NCI-H226 (cell line): ENCODE measurements at places on chromosomes 7 and 10.

- DNase-seq, result no peak
Observed at GRCh38 chr10:30348378-30348776, 701 bp downstream of the MTPAP start.

GRCh38 chr10:73131913-73132686, 21.8 kb downstream of the NUDT13 start:
- DNase-seq, result no peak

DNA sequence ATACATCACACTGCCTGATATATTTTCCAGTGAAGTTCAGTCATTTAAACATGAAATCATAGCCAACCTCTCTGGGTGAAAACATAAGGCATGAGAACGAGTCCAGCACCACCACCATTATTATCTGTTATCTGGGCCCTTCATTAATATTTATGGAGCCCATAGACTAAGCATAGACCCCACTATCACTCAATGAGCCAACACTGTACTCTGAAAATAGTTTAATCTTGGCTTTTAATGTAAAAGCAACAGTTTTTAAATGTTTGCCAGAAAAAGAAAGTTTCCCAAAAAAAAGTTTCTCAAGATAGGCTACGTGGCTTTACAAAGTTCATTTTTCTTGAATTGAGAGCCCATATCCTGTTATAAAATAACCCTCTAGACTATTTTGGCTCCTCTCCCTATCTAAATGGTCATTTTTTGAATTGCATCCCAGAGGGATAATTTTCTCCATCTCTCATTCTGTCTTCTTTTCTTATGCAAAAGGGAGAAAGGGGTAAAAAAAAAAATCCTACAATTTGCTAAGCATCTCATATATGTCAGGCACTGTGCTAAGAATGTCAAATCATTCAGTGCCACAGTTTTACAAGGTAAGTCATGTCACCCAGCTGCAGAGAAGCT, 66.1 kb downstream of the FZD1 start:
- no peak for DNase-seq

- DNase-seq, result no peak
Observed at GRCh38 chr10:70317943-70318318, 34.1 kb upstream of the NPFFR1 start.

GRCh38 chr7:17109020-17109419, 189.4 kb upstream of the AHR start:
- DNase-seq, result peak; percentile 80

GRCh38 chr10:772227-772637, 82.8 kb upstream of the DIP2C start:
- no peak for DNase-seq

DNA sequence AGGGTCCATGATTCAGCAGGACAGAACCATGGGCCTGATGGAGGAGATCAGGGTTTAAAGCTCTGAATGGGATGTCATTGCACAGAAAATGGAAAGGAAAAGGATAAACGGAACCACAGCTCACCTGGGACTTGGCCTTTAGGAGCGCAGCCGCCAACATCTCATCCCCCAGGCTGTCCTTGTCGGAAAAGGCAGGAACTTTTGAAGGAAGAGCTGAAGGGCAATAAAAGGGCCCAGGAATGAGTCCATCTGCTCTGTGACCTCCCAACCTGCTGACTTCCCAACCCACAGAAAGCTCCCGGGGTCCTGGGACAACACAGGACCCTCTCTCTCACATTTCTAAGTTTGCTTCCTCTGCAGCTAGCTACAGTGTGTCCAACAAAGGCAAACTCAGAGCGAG, 6.1 kb downstream of the ZNF3 start:
- no peak for DNase-seq

GRCh38 chr10:35447693-35448407, 111.5 kb downstream of the CCNY start:
- DNase-seq, result peak; percentile 77

DNA sequence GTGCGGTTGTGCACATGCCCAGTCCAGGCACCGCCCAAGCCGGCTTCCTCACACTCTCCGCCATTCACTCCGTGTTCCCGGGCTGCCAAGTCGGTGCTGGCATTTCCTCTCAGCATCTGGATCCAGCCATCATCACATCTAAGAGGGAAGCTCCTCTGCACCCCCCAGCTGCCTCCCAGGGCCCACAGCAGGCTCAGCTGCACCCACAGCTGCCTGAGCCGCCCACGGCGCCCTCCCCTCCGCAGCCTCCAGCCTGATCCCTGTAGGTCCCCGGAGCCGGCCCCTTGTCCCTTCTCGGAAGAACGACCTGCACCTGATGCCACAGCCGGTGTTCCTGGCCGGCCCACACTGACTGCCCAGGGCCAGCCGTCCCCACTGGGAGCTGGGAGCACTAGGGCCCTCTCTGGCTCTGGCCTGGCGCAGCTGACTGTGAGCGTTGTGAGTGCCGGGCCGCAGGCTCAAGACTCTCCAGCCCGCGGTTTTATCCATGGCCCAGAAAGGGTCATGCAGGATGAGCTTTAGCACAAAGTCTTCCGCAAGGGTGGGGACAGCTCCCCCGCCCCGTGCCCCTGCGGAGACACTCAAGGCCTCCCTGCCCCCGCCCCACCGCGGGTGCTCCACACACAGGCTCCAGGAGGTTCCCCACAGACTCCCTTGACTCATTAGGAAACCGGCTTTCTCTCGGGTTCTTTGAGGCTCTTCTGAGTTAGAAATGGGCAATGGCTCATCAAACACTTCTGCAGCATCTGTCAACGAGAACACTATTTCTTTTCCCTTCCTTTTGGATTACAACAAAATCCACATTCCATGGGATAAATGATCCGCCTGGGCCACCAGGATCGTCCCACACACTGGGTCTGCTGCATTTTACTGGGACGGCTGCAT, 31.2 kb downstream of the CFAP46 start:
- DNase-seq, result no peak

GRCh38 chr7:90655566-90655965, 59.4 kb downstream of the CDK14 start:
- DNase-seq, result peak; percentile 77

GRCh38 chr7:95317546-95317945, 6.8 kb downstream of the PON1 start:
- DNase-seq, result no peak

- no peak for DNase-seq
Observed at GRCh38 chr7:20684581-20684980, 69.1 kb downstream of the ABCB5 start.

DNA sequence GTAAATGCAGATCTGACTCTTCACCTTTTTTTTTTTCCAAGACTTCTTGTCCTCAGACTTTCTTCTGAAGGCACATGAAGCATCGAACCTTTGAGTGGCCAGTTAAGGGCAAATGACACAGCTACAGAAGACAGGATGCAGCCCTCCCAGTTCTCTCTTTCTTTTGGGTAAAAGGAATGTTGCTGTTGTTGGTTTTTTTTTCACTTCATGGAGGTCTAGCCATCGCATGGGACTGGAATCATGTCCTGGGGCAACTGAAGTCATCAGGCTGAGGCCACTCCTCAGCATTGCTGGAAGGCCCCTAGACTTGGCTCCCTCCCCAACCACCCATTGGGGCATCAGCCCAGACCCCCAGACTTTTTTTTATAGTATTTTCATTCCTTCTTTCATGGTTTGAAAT, 896.5 kb downstream of the SORCS1 start:
- DNase-seq, result no peak

- peak; percentile 68 for DNase-seq
Observed at GRCh38 chr7:150876817-150877526, 24.7 kb downstream of the AOC1 start.

GRCh38 chr10:3500408-3500856, 284.6 kb downstream of the KLF6 start:
- peak; percentile 9 for DNase-seq

DNA sequence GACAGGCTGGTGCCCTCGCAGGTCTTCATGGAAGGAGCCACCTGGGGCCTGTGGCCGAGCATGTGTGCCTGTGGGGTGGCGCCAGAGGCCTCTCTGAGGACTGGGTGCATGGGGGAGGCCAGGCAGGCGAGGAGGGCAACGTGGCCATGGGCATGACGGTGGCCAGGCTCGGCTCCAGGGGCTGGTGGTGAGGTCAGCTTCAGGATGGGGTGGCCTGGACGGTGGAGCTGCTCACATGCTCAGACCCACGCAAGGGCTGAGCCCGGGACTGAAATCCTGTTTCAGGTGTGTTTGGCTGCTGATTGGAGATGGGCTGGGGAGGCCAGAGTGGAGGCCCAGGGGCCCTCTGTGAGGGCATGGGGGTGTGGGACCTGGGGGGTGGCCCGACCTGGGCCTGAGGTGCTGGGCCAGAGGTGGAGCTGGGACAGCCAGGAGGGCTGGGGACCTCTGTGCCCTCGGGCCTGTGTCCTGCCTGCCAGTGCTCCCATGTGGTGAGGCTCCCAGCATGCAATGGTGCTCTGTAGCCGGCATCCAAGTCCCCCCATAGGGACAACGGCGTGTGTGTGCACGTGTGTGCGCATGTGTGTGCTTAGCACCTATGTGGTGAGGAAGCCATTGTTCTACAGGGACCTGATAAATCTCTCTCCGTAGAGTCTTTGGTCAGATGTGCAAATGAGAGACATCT, 71.1 kb downstream of the INPP5A start:
- DNase-seq, result no peak

DNA sequence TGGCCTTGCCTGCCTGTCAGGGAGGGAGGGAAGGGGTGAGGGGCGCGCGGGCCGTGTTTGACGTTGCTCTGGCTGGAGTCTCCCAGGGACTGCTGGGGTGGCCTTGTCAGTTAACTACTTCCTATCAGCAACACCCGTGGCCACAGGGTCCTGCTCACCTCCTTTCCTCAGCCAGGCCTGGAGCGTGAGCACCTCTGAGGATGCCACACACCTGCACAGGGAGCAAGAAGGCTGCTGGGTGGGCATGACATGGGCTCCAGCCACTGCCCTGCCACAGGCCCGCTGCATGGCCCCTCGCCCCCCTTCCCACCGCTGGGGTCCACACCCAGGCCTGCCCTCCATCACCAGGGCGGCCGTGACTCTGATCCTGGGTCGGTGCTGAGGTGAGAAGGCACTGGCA, 212.4 kb downstream of the ELFN1 start:
- no peak for DNase-seq

GRCh38 chr10:112375721-112376395, 1.9 kb downstream of the ACSL5 start:
- DNase-seq, result peak; percentile 13

- DNase-seq, result no peak
Observed at GRCh38 chr10:111087331-111087756, 10.5 kb downstream of the ADRA2A start.

DNA sequence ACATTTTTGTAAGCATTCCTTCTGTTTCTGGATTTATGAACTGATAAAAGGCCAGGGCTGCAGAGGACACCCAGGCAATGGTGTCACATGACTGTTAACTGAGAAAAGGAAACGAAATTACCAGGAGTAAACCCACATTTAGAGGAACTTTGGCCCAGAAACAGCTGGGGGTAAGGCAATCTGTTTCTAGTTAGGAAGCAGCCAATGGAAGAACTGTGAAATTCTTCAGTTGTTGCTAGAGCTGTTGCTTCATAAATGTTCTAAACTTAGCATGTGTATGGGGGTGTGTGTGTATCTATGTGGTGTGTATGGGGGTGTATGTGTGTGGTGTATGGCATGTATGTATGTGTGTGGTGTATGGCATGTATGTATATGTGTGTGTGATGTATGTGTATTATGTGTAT, 11.8 kb upstream of the PDCD4 start:
- DNase-seq, result no peak

GRCh38 chr10:34889004-34889869, 74.1 kb upstream of the PARD3 start:
- no peak for DNase-seq

GRCh38 chr10:127974911-127975310, 68.0 kb downstream of the PTPRE start:
- no peak for DNase-seq

DNA sequence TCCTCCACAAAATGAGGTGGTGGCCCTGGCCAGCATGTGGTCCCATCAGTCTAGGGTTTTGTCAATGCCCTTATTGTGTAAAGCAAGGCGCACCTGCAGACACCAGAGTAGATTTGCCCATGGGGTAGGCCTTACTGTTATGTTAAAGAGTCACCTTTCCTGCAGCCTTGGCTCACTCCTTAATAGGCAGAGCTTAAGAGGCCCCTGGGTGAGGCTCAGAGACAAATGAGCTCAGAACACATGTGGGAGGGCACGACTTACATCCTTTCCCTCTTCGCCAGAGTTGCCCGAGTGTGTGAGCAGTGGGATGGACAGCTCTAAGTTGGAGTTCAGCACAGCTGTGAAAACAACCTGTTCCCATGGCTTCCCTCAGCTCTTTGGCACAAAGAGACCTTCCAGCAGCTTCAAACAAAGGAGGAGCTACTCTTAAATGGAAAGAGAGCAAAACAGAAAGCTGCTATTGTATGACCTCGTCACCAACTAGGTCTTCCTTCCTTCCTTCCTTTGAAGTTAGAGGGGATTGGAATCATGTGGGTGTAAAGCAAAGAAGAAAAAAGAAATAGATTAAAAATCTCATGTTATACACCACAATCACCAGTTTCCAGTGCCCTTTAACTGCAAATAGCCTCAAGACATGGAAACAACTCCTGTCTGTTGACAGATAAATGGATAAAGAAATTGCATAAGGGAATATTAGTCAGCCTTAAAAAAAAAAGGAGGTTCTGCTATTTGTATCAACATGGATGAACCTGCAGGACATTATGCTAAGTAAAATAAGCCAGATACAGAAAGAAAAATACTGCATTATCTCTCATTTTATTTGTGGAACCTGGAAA, 11.9 kb upstream of the XPNPEP1 start:
- DNase-seq, result peak; percentile 35

DNA sequence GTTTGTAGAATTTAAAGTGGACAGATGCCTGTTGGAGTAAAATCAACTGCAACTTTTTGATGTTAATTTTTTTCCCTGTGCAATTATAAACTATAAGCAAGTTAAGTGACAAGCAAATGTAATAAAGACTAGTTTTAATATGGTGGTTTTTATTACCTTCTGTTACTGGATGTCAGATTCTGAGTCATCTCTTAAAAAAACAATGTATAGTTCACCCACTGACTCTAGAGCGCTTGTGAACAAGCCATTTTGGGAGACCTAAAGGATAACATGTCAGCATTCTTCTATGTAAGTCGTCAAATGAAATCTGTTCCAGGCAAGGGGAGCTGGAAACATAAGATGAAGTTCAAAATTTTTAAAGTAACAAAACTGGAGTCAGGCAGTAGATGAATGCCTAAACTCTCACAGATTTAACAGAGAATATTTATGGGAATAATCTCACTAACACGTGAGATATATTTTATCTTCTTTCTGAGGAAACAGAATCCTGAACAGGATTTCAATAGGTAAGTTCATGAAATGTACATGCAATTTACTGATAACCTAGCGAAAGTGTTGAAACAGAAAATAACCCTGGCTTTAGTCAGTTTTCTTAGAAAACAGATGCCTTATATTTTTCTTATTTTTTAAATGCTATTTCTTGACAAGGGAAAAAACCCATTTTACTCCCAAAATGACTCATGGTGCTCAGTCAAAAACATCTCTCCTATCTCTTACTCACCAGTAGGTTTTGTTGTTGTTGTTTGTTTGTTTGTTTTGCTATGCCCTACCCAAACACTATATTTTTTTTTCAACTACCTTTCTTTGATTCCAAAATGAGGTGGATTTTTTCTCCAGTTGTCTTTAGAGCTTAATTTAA, 91.7 kb downstream of the SLC39A12 start:
- DNase-seq, result no peak

DNA sequence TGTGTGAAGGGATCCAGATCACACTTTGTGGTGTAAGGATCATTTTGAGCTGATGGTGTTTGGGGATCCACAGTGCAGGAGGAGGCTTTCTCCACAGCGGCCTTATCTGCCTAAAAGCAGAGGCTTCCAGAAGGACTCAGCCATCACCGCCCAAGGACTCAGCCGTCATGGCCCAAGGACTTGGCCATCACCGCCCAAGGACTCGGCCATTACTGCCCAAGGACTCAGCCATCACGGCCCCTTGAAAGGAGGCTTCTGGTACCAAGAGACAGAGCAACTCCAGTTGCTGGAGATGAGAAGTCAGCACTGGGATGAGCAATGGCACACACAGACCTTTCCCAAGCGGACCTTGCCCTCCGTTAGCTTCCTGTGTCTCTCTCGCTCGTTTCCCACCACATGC, 6.0 kb upstream of the CFAP46 start:
- no peak for DNase-seq
